ENCODE measurements at places on chromosomes 7 and 10.

DNA sequence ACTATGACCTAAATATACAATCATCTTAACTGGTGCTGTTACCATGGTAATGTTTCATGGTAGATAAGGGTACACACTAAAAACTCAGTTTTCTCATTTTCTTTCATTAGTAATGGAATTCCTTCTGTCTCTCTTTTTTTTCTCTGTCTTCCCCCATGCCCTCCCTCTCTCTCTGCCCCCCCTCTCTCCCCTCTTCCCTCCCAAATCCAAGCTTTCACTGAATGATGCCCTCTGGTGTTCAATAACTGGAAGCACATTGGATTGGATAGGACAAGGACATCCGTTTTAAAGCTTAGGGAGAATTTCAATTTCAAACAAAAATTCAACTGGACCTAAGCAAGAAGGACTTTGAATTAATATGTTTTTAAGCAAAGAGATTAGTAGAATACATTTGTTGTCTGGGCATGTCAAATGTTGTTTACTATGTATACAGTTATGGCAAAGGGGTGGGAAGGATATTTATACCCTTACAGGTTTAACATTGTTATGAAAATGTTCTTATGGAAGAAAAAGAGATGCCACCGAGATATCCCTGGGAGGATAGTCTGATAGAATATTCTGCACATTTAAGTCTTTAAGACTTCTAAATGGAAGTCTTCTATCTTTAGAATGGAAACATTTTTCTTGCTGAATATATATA, 6.1 kb downstream of the CHRM2 start:
- DNase-seq, result peak; percentile 46

DNA sequence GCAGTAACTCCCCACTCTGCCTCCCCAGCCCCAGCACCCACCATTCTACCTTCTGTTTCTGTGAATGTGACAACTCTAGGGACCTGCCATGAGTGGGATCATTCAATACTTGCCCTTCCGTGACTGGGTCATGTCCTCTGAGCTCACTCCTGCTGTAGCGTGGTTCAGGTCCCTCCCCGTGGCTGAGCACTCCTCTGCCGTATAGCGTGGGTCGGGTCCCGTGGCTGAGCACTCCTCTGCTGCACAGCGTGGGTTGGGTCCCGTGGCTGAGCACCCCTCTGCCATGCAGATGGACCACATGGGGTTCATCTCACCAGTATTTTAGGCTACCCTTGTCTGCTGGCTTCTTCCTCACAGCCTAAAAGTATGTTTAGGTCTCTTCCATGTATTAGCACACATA, 43.0 kb downstream of the INSIG1 start:
- DNase-seq, result no peak

- no peak for DNase-seq
These were observed 23.9 kb downstream of the GLCCI1 start for GRCh38 chr7:7992506-7992905.

DNA sequence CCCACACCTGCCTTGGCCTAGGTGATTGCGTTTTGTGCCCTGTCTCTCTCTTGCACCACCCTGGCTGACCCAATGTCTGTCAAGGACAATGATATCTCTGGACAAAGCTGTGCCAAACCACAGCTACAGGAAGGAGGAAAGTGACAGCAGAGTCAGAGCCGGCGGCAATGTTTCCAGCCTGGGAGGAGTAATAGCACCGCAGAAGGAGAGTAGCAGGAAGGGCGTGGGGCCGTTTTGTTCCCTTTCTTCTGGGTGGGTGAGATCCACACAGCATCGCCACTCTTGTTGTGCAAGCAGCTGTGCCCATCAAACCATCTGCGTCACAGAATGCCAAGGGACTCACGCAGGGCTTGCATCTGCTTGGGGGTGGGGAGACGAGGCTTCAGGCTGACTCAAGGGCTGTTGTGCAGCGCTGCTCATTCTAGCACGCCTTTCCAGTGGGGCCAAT, 341.6 kb upstream of the AUTS2 start:
- no peak for DNase-seq

- DNase-seq, result no peak
These were observed 18.3 kb upstream of the ADCYAP1R1 start for GRCh38 chr7:31033674-31034300.

DNA sequence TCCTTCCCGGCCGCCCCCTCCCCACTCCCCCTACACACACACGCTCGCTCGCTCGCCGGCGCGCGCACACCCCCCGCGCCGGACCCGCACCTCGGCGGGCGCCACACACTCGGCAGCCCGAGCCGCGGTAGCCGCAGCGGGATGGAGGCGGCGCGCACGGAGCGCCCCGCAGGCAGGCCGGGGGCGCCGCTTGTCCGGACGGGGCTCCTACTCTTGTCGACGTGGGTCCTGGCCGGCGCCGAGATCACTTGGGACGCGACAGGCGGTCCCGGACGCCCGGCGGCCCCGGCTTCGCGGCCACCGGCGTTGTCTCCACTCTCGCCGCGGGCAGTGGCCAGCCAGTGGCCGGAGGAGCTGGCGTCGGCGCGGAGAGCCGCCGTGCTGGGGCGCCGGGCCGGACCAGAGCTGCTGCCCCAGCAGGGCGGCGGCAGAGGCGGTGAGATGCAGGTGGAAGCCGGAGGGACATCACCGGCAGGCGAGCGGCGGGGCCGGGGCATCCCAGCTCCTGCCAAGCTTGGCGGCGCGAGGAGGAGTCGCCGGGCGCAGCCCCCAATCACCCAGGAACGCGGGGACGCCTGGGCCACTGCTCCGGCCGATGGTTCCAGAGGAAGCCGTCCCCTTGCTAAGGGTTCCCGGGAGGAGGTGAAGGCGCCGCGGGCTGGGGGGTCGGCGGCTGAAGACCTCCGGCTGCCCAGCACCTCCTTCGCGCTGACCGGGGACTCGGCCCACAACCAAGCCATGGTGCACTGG, at the start of gene SORCS3:
Gene SORCS3 (plus strand): TSS at position 104 of the 750 bp plus-strand sequence.
- peak; percentile 35 for DNase-seq

- DNase-seq, result no peak
These were observed 23.3 kb downstream of the RNF133 start for GRCh38 chr7:122675621-122676020.

GRCh38 chr7:36884910-36885309, 160.6 kb upstream of the AOAH start:
- DNase-seq, result no peak

GRCh38 chr10:31299119-31299518, 19.9 kb upstream of the ZEB1 start:
- no peak for DNase-seq

DNA sequence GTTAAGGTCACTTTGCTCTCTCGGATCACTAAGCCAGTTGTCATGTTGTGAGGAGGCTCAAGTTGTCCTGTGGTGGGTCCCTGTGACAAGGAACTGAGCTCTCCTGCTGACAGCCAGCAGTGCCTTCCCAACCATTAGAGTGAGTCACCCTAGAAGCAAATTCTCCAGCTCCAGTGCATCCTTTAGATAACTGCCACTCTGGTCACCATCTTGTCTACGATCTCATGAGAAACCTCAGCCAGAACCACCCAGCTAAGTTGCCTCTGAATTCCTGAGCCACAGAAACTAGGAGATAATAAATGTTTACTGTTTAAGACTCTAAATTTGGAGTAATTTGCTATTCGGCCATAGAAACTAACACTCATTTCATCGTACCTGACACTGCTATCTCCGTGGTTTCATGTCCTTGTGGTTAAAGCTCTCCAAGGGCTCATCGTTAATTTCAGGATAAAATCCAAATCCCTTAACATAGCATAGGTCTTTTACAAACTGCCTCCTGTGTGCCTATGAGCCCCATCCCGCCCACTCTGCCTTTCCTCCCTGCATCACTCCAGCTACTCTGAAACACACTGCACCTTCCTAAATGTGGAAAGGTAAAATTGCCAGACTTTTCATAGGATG, 56.5 kb upstream of the WIPF3 start:
- no peak for DNase-seq

DNA sequence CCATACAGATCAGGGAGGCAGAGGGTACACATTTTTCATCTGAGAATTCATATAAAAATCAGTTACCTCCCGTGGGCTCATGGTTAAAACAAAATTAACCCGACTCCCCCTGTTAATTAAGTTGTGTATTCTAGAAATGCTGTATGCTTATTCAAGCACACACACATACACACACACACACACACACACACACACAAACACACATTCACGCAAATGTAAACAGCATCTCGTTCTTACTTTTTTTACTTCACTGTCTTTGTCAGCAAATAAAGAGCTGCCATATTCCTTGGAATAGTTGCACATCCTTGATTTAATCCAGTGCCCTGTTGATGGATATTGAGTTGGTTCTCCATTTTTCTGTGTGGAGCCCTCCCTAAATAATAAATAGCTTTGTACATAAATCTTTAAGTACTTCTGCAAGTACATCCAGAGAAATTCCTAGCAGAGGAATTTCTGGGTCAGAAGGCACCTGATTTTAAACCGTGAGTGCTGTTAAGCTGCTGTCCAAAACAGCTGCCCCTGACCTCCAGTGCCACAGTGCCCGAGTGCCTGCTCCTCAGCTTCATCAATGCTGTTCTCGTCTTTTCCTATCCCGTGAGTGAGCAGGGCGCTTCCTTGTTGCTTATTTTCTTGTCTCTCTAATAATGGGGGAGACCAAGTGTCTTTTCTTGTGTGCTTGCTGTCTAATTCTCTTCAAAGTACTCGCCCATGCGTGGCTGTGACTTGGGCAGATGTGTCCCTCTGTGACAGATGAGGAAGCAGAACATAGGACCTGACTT, 117.2 kb downstream of the RGS10 start:
- DNase-seq, result no peak

DNA sequence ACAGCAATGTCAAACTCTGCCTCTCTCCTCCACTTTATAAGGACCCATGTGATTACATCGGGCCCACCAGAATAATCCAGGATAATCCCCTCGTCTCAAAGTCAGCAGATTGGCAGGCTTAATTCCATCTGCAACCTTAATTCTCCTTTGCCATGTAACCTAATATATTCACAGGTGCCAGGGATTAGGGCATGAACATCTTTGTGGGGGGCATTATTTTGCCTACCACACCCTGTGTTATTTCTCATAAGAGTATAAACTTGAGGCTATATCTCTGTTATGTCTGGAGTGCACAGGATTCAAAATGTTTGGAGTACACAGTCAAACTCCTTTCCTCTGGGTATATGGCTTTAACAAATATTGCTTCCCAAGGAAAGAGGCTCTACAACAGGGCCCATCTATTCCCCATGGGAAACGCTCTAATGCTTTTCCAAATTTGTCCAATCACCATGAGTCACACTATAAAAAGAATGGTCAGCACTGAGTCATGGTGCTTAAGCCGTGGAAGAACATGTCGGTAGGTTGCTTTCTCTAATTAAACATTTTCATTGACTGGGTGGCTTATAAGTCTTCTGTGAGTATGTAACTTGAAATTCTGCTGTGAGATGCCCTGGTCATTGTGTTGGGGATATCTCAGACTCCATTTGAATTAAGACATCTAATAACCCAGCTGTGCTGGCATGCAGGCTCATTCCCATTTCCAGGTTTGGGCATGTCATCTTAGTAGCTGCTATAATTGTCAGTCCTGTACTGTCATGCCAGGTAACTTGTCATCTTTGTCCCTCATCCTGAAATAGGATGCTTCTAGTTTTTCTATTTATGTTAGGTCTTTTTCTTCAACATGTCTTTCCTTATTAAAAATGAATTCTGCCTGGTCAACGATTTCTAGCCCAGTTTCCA, 11.5 kb upstream of the AKR1B10 start:
- DNase-seq, result no peak
